ENCODE measurements at places on chromosomes 4 and X.

DNA sequence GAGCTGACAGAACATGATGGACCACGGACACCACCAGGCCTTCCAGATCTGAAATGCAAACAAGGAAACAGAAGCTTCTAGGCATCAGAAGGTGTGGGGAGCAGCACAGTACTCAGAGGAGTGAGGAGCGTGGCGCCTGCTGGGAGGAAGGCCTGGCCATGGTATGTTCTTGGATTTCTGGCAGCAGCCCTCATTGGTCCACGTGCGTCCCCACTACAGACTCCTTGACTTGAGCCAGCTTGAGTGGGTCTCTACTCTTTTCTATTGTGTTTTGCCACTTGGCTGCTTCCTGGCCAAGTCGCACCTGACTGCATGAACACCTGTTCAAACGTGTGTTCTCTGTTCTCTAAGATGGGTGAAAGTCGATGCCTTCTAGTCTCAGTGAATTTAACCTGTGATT is 18.0 kb downstream of the ZNF275 start:
- no peak for DNase-seq

- DNase-seq, result peak; percentile 78
Observed at GRCh38 chr4:143514497-143514896, 995 bp downstream of the SMARCA5 start.

GRCh38 chr4:10006601-10007435 is 14.5 kb downstream of the SLC2A9 start:
- no peak for DNase-seq

- no peak for DNase-seq
Observed at GRCh38 chr4:129602447-129602846, 506.5 kb downstream of the C4orf33 start.

GRCh38 chr4:124199755-124200154 is 512.8 kb downstream of the ANKRD50 start:
- DNase-seq, result no peak

Measured in NCI-H82 (cell line).